ENCODE measurements at places on chromosomes 4 and X.

GRCh38 chr4:153090670-153091385 is 113.4 kb upstream of the TRIM2 start:
- no peaks in the 10 kb centered on the region for H3K27me3 ChIP-seq
- H3K4me3 ChIP-seq = no peak overlapping the region
- peaks cover 4% of the 10 kb centered on the region for H3K4me1 ChIP-seq

DNA sequence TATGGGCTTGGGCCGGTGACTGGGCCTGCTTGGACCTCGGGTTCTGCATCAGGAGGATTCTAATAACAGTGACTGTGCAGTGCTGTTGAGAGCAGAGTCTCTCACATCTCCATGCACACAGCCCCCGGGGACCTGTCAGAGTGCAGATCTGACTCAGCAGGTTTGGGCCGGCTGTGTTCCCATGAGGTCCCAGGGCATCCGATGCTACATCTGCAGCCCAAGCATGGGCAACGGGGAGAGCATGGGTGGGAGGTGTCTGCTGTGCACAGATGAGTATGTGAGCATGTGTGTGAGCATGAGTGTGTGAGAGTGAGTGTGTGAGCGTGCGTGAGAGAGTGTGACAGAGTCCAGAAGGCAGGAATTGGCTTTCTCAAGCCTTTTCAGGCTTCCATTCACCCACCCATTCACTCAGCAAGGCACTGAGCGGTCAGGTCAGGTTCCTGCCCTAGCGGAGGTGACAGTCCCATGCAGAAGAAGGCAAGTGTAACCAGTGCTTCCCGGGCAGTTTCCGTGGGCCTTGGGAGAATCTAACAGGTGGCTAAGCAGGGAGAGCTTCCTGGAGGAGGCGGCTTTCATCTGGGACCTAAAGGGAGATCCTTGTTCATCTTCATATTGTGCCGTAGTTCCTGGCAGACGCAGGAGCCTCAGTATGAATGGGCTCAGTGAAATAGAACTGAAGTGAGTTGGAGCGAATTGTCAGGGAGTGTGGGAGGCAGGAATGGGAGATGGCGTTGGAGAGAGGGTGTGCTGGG is 62.6 kb downstream of the SORCS2 start:
- H3K27me3 ChIP-seq = no peaks in the 10 kb centered on the region
- no peaks in the 10 kb centered on the region for H3K4me1 ChIP-seq
- DNase-seq = no peak
- H3K4me3 ChIP-seq = no peak overlapping the region

DNA sequence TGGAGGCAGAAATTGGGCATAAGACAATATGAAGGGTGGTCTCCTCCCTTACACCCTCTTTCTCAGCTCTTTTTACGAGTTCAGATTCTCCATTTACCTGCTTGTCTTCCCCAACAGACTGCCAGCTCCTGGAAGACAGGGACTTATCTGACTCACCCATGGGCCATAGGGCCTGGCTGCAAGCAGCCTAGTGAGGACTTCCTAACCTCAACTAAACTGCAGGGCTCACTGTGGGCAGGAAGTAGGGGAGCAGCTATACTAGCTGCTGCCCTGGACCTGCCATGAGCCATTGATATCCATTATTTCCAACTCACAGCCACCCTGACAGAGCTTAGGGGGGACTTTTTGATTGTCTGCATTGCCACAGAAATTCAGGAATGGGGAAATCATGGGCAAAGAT is 11.5 kb upstream of the ZNF718 start:
- H3K27me3 ChIP-seq = peaks cover 7% of the 10 kb centered on the region
- no peak for DNase-seq
- no peak overlapping the region for H3K27ac ChIP-seq
- no peaks in the 10 kb centered on the region for H3K4me1 ChIP-seq
- H3K4me3 ChIP-seq = no peak overlapping the region

DNA sequence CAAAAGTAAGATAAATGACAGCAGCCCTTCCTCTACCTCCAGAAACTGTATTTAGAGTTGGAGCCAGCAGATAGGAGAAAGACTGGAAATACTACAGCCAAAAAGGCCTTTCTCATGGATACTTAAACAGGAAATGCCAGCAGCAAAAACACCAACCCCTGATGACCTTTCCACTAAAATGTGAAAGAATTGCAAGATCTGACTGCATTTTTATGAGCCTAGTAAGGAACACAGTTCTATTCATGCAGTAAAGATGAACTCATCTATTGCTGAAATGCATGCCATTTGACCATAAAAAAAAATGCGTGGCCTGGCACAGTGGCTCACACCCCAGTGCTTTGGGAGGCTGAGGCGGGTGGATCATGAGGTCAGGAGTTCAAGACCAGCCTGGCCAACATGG is 19.9 kb downstream of the ABCG2 start:
- H3K27me3 ChIP-seq = no peaks in the 10 kb centered on the region
- H3K27ac ChIP-seq = no peak overlapping the region
- no peaks in the 10 kb centered on the region for H3K36me3 ChIP-seq
- no peak for DNase-seq

- H3K4me3 ChIP-seq = no peak overlapping the region
- H3K27ac ChIP-seq = no peak overlapping the region
- peaks cover 5% of the 10 kb centered on the region for H3K4me1 ChIP-seq
- H3K36me3 ChIP-seq = no peaks in the 10 kb centered on the region
- H3K27me3 ChIP-seq = no peaks in the 10 kb centered on the region
- DNase-seq = no peak
Observed at GRCh38 chr4:108320061-108320460, 151.3 kb upstream of the LEF1 start.

DNA sequence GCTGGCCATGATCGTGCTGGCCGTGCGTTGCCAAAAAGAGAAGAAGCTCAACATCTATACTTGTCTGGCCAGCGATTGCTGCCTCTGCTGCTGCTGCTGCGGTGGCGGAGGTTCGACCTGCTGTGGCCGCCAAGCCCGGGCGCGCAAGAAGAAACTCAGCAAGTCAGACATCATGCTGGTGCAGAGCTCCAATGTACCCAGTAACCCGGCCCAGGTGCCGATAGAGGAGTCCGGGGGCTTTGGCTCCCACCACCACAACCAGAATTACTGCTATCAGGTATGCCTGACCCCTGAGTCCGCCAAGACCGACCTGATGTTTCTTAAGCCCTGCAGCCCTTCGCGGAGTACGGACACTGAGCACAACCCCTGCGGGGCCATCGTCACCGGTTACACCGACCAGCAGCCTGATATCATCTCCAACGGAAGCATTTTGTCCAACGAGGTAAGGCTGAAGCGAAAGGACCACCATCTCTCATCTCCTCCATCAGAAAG is 3.3 kb downstream of the PCDH10 start:
- no peak overlapping the region for H3K27ac ChIP-seq
- H3K27me3 ChIP-seq = peaks cover 64% of the 10 kb centered on the region
- H3K4me3 ChIP-seq = no peak overlapping the region

- no peaks in the 10 kb centered on the region for H3K4me1 ChIP-seq
- DNase-seq = no peak
- H3K27me3 ChIP-seq = no peaks in the 10 kb centered on the region
- H3K4me3 ChIP-seq = no peak overlapping the region
- H3K27ac ChIP-seq = no peak overlapping the region
Observed at GRCh38 chr4:71732706-71733105, 51.2 kb downstream of the GC start.

- no peak for DNase-seq
- H3K27me3 ChIP-seq = no peaks in the 10 kb centered on the region
- H3K27ac ChIP-seq = no peak overlapping the region
- H3K36me3 ChIP-seq = no peaks in the 10 kb centered on the region
- H3K4me3 ChIP-seq = no peak overlapping the region
- H3K4me1 ChIP-seq = no peaks in the 10 kb centered on the region
Observed at GRCh38 chr4:4641661-4642495, 100.0 kb upstream of the STX18 start.

Data from thymus (tissue), 14 donors.